ENCODE measurements at places on chromosomes 5 and 9.
A peak's percentile ranks its signal among the peaks of the same experiment; 100 is the strongest.

GRCh38 chr5:15236911-15237508 lies 263.0 kb upstream of the FBXL7 start:
- no peak for DNase-seq

DNA sequence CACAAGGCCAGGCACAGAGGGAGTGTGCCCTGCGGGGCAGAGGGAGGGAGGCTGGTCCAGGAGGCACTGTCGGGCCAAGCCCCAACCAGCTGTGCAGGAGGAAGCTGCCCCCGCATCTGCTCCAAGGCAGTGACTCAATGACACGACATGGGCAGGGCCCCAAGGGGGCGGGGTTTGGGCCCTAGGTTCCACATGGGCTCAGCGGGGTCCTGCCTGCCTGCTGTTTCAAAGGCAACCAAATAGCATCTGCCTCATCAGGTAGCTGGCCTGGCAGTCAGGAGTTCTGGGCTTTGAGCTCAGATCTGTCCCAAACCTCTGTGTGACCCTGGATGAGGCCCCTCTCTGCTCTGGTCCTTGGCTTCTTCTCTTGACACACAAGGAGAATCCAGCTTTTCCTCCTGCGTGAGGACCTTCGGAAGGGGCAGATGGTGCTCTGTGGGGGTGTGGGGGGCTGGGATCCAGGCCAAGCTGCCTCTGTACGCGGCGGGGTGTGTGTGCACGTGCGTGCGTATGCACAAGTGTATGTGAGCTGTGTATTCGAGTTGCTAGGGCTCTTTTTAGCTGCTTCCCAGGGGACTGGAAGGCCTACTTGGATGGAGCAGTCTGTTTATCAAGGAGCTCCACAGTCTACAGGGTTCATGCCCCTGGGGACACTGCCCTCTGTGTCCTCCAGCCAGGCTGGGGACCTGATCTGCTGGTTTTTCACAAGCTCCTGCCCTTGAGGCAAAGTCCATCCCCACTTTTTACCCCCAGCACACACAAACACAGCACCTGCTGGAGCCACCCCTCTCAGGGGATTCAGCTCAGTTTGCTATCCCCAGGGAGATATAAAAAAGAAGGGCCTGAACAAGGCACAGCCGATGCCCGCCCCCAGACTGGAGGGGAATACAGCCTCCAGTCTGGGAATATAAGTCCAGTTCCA lies 138.9 kb downstream of the RGS3 start:
- DNase-seq, result peak; percentile 93

GRCh38 chr5:109335114-109335513 lies 74.7 kb downstream of the PJA2 start:
- DNase-seq, result no peak

DNA sequence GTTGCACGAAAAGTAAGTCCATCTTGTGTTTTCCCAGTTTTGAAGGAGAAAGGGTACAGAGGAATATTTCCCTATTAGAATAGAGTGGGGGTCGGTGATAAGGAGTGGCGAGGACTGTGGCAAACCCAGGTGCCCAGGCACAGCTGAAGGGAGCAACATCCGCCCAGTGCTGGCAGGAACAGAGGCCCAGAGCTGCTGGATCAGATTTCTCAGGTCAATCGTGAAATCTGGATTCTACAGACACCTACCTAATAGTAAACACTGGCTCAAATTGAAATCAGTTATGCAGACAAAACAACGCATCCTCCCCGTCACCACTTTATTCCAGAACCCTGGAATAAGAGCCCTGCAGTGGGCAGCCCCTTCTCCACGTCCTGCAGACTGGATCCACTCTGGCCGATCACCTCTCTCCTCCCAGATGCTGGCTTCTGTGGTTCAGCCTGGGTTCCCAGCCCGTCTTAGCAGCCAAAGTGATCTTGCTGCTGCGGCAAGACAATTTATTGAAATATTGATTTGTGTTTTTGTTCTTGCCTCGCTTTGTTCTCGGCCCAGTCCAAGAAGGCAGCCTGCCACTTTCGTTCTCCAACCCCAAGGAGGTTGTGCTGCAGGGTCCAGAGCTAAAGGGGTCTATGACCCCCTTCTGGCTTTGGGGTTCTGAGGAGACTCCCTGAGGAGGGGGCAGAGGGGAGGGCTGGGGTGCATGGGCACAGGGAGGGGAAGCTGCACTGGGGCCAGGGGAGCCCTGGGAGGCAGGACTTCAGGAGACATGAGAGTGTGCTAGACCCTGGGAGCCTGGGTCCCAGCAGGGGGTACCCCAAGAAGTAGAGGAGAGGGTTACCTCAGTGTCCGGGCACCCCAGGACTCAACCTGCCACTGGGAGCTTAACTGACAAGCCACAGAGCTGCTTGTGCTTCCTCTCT lies 103.3 kb downstream of the ZNF354C start:
- no peak for DNase-seq

GRCh38 chr9:137302118-137302448 lies at the start of gene NRARP:
Gene NRARP (minus strand): TSS chr9:137302271. CDS start chr9:137301928, 343 bp downstream.
- DNase-seq, result no peak

- DNase-seq, result no peak
Measured at GRCh38 chr5:151673421-151673820, 13.3 kb downstream of the SPARC start.

GRCh38 chr5:104955479-104955878 lies 1392.9 kb upstream of the NUDT12 start:
- no peak for DNase-seq

GRCh38 chr9:138103849-138104206 lies 226.2 kb downstream of the CACNA1B start:
- no peak for DNase-seq

DNA sequence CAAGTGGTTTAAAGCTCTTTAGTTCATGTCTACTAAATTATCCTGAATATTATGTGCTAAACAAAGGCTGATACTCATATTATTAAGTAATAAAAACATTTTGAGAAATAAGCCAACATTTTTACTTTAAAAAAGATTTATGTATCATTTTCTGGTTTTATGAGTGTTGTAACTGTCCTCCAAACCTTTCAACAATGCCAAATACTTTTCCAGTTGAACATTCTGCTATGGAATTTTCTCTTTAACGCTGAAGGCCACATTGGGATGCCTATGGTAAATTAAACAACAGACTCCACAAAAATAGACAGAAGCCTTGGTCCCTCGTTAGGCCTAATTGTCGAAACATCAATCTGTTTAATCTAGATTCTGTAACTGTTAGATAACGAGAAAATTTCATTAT lies 131.3 kb downstream of the GLIS3 start:
- no peak for DNase-seq

DNA sequence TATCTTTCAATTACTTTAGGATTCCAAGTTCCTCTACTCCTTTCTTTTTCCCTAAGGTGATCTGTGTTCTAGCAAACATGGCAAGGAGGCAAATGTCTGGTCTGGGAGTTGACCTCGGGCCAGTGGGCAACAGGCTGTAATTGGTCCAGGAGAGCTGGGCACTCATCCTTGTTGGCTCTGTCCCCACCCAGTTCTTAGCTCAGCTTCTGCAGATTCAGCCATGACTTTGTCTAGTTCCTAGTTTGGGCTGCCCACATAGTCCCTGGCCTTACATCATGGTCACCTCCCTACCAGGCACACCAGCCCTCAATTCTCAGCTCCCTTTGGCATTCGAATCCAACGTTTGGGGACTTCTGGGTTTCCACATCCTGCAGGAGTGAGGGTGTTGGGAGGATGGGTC lies 92.1 kb upstream of the DAP start:
- DNase-seq, result no peak

- no peak for DNase-seq
Measured at GRCh38 chr5:34563931-34564709, 92.0 kb upstream of the RAI14 start.

DNA sequence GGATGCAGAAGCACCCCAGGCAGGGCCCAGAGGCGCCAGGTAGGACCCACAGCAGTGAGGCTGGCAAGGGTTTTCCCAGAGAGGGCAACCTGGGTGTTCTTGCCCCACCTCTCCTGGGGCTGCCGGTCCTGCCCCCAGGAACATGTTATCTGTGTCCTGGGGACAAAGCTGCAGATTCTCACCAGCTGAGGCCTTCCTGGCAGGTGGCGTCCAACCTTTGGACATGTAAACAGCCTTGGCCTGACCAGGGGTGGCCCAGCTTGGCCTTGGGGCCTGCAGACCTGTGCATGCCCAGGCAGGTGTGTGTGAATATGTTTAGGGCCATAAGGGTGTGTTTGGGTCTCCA lies 101.8 kb upstream of the LARP1 start:
- no peak for DNase-seq

GRCh38 chr5:4929092-4929655 lies 211.0 kb upstream of the ADAMTS16 start:
- DNase-seq, result no peak

Measured in DMS 273 treated with DMSO at 0.1 percent for 48 hours (cell line).